ENCODE measurements at places on chromosomes 5 and 9.

DNA sequence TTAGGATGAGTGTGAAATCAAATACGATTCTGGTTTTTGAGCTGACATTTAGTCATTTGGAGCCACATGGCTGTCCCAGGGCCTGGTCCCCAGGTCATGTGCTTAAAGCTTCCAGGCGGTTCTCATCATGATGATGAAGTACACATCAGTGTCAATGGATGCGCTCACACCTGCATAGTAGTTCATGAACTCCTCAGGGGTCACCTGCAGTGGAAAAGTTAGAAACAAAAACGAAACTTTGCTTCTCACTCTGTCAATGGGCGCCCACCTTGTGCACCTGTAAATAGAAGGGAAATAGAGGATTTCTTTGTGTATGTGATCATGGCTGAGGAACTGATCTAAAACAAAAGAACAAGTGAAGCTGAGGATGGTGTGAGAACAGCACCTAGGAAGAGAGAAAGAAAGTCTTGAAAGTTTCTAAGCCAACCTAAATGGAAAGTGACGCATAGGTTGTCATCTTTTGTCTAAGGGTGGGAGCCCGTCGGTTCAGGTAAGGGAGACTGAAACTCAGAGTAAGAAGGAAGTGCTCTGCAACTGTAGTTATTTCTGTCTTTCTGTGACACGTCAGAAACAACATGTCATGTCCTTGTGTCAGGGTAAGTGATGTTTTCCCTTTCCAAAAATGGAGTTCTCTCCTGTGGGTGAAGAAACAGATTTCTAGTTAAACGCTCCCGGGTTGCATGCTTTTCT lies 33.8 kb downstream of the CAPSL start:
- no peak for DNase-seq

DNA sequence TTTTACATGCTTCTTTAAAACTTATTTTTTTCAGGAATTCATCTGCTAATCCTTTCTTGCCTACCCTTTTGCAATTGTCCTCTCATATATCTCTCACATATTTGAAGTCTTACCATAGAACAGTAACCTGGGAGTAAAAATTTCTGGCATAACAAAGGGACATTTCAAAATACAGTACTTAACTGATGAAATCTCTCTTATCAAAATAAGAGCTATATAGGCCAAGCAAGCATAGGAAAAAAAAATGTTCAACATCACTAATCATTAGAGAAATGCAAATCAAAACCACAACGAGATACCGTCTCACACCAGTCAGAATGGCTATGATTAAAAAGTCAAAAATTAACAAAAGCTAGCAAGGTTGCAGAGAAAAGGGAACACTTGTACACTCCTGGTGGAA lies 2062.7 kb upstream of the CDH6 start:
- DNase-seq = no peak

DNA sequence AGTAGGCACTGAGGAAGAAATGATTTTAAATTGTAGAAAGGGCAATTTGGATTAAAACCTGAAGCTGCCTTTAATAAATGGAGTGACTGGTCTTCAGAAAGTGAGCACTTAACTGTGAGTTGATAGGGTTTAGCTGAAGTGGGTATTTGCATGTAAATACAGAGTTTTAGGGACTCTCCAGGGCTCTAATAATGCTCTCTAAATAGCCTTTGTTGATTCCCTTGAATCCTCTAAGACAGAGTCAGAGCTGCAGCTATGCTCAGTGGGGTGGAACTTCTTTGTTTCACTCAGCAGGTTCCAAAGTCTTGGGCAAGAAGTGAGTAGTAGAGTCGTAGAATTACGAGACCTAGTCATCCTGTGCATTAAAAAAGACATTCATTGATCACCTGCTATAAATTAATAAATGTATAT lies 21.4 kb downstream of the GLRA1 start:
- DNase-seq = no peak

- DNase-seq = no peak
These were observed 48.8 kb upstream of the COL5A1 start for GRCh38 chr9:134592819-134593200.

DNA sequence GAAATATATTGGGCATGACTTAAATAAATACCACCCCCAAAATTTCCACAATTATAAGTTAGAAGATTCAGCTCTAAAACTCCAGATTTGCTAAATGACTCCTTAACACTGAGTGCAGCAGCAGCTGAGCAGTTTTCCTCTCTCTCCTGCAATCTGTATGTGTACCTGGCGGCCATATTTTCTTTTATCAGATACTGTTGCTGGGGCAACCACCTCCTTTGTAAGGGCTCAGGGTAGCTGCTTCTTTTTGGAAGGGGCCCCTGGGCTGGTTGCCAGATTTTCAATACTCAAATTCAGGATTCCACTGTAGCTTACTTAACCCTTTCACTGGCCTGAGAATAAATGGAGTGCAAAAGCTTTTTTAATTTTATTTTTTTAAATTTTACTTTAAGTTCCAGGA lies 197.0 kb downstream of the TAF11L14 start:
- no peak for DNase-seq

- no peak for DNase-seq
These were observed 8.4 kb upstream of the IL6ST start for GRCh38 chr5:56003179-56003578.

DNA sequence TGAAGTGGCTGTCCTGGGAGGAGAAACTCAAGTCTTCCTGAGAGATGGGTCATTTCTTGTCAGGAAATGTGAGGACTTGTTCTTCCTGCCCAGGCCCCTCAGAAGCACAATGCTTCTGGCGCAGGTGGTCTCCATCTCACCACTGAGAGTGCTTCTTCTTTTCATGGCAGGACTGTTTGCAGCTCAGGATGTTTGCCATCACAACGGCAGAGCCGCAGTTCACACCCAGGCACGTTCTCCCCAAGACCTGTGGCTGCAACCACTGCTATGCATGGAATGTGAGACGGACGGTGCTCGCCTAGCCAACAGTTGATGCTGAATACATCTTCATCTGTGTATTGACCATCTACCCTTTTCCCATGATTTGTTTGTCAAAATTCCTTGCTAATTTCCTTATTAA lies 216.3 kb downstream of the GADD45G start:
- no peak for DNase-seq

DNA sequence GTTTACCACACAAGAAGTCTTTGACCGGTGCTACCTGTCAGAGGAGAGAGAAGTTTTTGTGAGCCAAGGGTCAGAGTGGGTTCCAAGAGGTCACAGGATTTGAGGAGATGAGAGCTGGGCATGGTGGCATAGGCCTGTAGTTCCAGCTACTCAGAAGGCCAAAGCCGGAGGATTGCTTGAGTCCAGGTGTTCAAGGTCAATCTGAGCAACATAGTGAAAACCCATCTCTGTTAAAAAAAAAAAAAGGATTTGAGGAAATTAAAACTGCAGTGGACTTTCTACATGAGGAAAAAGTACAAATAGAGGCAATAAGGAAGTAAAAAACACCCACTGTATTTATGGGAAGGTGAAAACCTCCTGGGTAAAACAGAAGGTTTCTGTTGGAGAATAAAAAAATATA lies 63.8 kb downstream of the PHAX start:
- no peak for DNase-seq

DNA sequence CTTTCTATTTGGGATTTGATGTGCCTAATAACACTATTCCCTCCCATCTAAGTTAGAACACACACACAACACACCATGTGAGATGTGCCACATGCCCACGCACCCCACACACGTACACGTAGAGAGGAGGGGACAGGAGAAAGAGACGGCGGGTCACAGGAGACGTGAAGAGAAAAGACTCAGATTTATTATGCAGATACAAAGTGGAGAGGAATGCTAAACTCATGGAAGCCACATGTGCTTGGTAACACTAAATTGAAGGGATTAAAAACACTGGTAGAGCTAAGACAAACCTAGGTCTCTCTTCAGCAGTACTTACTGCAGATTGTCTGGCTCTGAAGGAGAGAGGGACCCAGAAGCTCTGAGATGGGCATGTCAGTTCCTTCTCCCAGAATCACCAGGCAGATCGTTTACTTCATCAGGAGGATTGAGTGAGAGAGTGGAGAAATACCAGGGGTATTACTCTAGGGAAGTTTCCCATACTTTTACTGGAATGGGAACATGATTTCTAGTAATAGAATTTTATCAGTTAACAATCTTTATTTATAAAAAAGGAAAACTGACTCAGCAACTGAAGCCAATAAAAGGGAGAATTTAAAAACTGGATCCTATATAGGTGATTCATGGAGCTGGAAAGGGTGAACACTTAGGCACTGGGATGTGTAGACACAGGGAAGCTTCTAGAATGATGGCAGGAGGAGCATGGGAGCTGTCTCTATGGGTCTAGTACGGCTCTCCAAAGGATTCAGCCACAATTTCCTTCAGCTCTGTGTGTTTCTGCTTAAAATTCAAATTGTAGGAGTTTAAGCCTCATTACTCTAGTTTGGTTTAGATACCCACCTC lies 139.4 kb downstream of the MACIR start:
- no peak for DNase-seq

DNA sequence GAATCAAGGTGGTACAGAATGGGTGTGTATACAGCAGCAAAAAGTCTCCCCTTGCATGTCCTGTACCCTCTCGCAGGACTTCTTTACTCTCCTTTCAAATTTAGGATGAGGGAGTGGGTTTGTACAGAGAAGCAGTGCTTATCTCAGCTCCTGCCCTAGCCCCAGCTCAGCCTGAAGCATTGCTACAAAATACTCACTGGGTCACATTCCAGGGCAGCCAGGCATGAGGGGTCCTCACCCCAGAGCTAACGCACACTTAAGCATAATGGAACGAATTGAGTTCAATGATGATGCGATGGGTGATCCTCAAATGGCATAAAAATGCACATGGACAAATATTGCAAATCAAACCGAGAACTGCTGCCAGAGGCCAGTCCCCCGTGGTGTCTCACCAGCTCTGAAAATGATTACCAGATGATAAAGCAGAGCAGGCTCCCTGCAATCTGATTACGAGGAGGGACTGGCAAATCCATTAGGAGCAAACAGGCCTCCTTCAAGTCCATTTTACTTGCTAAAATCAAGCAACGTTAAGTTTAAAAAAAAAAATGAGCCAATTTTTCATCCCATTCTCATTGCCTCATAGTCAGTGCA lies 231.6 kb upstream of the TAS2R1 start:
- no peak for DNase-seq

DNA sequence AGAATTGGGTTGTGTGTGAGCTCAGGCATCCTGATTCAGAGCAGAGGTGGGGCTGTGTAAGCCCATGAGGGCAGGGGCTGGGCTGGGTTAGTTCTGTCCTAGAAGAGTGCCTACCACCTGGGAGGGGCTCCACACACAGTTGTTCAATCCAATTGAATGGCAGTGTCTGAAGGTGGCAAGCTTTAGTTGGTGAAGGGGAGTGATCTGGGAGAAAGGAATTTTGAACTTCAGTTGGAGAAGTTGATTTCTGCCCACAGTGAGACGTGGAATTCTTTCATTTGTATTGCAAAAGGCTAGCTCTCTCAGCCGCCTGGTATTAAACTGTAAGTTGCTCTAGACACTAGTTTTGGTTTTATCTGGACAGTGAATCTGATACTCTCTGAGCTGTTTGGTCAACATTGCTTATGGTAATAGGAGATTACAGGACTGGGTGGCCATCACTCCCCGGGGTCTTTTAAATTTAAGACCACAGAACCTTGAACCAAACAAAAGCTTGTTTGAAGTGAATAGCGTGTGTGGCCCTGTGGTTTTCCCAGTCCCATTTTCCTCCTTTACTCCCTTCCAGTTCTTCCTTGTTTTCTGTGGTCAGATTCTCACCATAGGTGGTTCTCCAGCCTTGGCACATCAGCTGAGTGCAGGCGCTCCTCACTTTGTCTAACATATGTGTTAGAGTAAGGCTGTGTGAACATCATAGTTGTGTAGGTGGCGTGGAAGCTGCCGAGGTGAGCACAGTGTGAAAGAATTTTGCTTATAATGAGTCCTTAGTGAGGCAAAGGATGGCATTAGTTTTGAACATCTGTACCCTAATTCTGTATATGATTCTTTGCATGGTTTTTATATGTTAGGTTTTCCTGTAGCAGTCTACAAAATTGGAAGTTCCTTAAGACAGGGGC lies 78.0 kb downstream of the ARHGAP26 start:
- no peak for DNase-seq

- no peak for DNase-seq
These were observed 99.2 kb downstream of the HSPA4 start for GRCh38 chr5:133150909-133151544.

- DNase-seq = no peak
These were observed 58.3 kb downstream of the PRLR start for GRCh38 chr5:35171991-35172390.

DNA sequence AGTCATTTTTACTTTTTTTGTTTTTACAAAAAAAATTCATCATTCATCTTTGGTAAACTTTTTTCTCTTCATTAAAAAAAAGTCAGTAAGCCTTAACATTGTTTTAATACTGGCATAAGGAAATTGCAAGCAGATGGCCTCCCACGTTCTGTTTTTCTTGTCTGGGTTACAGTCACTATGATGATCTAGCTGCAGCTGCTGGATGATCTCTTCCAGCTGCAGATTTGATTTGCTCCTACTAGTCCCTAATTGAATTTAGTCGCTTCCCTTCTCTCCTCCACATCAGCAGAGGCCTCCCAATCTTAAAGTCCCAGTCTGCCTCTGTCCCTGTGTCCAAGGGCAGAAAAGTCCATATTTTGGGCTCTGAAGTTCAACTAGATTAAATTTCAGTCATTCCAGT lies 106.8 kb upstream of the PTGER4 start:
- no peak for DNase-seq

GRCh38 chr5:20654746-20655145 lies 666.7 kb upstream of the CDH18 start:
- DNase-seq = no peak

- no peak for DNase-seq
These were observed 17.6 kb downstream of the DCANP1 start for GRCh38 chr5:135429301-135430134.

GRCh38 chr9:86783884-86784283 lies 163.4 kb downstream of the GAS1 start:
- no peak for DNase-seq

Measured in activated CD4-positive, alpha-beta T cell treated with anti-CD3 and anti-CD28 coated beads for 1 hour (primary cell).